ENCODE measurements at places on chromosomes 5 and 9.

GRCh38 chr9:137302449-137303150, 529 bp upstream of the NRARP start:
- no peak for DNase-seq

DNA sequence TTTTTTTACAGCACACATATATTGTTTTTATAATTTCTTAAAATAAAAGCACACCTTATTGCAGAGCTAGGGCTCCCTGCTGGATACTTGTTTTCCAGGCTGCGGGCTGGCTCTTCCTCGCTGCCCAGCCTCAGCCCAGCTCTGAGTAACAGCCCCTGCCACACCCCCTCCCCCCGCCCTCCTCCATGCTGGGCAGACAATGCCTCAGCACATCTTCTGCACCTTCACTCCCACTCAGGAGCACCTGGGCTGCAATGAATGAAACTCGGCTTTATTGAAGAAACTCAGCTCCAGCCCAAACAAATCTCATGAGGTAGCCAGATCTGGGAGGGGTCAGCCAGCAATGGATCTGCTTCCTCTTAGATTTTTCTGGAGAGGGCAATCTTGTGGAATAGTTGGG, 9.5 kb downstream of the IL9 start:
- DNase-seq, result no peak

DNA sequence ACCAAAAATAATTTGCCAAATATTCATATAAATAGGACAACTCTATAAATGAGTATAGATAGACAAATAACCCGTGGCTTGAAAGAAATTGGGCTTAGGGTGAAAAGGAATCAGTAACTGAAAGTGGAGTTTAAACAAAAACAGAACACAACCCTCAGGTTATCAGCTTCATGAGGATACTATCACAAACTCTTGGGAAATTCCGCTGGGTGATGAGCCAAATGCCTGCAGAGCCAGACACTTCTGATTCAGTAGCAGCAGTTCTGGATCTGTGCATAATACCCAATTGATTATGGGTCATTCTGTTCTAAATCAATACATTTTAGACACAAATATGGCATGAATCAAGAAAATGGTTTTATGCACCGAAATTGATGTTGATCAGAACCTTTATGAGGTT, 72.4 kb downstream of the CAMK4 start:
- no peak for DNase-seq

GRCh38 chr5:66193419-66193818, 49.3 kb downstream of the SREK1 start:
- DNase-seq, result no peak

DNA sequence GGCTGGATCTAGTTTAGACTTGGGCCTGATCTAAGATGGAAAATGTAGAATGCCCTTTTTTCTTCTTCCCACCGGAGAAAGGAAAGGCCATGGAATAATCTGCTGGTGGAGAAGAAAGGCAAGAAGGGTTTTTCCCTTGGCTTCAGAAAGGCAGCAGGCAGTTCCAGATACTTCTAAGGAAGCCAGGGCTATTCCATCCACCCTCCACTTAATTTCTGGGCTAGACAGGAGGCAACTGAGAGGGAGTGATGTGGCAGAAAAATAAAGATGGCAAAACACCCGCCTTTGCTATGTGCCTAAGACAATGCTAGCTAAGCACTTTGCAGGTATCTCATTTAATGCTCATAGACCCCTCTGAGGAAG, 9.9 kb downstream of the MYOZ3 start:
- no peak for DNase-seq

DNA sequence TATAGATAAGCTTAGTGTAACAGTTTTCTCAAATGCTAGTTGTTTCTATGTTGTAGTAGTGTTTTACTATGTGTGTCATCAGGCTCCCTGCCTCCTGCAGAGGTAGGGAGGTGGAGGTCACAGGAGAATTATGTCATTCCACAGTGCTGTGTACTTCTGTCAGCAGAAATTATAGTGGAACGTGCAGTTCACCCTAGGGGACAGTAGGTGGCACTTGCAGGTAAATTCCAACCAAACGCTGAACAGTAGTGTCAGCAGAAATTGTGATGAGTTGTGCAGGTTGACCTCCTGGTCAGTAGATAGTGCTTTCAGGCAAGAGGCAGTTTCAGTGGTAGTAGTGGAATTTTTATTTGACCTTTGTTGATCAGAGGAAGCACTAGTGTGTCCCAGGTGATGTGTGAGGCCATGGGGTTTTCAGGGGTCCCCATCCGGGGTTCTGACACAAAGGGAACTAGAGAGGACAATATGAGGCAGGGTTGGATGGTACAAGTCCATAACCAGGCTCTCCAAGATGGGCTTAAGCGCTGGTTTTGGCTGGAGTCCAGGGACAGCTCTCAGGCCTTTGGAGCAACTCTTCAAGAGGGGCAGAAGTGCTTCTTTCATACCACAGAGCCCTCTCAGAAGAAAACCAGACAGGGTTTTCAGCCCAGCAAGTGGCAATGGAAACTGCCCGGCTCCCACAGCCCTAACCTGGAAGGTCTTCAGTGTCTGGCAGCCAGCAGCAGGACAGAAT, 402.9 kb downstream of the CYLC2 start:
- peak; percentile 61 for DNase-seq

DNA sequence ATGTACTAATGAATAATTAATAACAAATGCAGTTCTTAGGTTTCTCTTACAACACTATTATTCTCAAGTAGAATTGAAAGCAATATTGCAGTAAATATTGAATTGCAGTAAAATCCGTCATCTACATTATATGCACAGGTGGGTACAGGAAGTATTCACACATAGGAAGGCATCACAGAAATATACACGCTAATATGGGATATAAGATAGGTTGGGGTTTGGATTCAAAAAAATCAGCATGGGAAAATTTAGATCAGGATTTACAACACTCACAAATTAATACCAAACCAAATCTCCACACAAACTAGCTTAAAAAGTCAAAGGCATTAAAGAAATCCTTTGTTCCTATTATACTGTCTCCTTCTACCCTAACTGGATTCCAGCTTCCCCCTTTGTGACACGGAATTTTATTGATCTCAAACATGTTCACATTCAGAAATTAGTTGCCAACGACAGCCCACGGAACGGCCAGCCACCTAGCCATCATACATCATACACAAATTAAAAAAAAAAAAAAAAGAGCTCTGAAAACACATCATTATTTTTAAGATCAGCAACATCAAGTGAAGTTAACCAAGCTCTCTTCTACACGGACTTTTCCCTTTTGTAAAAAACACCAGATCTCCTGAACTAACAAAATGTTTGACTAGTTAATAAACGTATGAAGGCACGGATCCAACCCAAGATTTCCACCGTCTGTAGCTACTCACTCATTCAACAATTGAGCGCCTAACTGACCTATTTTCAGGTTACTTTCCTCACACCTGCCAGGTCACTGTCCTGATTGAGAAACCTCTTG, 2.2 kb downstream of the NR6A1 start:
- DNase-seq, result no peak

GRCh38 chr5:55624841-55625588, 87.1 kb downstream of the SLC38A9 start:
- no peak for DNase-seq

GRCh38 chr9:5851445-5851844, 18.5 kb upstream of the ERMP1 start:
- peak; percentile 90 for DNase-seq

- no peak for DNase-seq
Observed at GRCh38 chr5:98527846-98528245, 245.6 kb upstream of the RGMB start.

DNA sequence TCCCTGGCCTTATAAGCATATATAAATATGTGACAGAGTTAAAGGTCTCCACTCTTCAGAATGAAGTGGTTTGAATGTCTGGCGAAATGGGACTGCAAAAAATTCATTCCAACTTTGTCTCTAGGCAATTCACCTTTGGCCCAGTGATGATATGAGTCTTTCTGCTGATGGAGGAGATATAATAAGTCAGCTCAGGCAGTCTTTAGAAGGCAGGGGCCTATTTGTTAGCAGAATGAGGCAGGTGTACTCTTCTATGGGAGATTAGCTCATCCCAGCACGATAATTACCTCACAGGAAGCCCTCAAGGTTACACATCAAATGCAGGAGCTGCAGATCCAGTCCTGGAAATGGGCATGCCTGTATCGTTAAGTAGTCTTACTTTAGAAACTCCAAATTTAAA, 300.5 kb downstream of the NR2F1-AS1 start:
- DNase-seq, result no peak

DNA sequence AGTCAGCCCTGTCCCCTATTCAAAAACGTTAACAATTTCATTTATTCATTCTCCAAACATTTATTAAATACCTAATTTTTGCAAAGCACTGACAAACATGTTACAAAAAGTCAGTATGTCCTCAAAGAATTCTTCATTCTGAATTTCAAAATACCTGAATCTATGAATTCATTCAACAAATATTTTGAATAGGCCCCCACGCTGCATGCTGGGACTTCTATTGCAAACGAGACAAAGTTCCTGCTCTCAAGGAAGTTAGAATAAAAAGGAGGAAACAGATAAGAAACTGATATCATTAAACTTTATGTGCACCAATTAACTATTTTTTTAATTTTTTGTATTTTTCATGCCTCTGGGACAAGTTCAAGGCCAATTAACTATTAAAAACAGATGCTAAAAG, 26.6 kb downstream of the TRPM6 start:
- no peak for DNase-seq

DNA sequence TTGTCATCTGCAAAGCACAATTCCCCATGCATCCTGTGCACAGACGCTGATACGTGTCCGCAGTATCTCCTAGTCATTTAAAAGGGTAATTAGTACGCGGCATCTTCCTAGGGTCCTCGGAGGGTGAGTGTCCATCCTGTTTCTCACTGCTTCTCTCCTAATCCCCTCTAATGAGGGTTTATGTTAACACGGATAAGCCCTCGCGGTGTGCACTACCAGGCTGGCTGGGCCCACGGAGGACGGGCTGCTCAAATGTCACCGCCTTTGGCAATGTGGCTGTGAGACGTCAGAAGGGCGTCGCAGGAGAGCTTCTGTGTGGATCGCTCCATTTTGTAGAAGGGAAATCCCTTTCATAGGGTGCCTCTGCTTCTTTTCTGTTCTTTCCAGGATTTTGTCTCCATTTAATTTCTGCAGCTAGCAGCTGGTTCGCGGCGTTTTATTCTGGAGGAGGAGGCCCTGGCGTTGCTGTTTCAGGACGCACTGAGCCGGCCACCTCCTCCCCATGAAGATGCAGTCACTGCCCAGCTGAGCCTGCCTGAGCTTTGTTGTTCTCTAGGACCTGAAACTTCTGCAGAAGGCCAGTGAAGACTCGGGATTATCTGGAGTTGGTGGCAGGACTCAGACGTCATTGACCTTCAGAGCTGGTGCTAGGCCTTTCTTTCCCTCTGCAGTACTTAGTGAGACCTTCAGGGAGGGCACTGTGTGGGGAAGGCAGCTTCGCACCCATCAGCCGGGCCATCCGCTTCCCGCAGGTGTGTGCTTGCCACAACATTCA, 326.1 kb upstream of the IRX1 start:
- no peak for DNase-seq

GRCh38 chr5:44652674-44653073, 156.1 kb upstream of the MRPS30 start:
- DNase-seq, result no peak

GRCh38 chr5:158485604-158486081, 614.1 kb downstream of the EBF1 start:
- DNase-seq, result no peak

DNA sequence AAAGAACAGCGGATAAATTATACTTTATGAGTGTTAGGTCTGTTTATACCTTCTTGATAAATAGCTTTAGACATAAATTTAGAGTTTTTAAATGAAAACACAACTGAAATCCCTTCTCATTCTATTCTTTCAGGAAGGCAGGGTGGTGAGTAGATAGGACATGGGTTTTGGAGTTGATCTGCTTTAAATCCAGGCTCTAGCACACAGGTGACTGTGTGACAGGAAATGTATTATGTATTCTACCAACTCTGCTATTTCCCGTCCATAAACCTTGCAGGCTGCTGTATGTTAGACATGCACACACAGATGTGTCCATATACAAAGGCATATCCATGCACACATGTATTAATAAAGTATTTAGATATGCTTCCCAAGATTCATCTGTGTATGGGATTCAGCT, 19.3 kb upstream of the CARTPT start:
- DNase-seq, result no peak

- DNase-seq, result no peak
Observed at GRCh38 chr5:157162919-157163510, 3.0 kb downstream of the GARIN3 start.

DNA sequence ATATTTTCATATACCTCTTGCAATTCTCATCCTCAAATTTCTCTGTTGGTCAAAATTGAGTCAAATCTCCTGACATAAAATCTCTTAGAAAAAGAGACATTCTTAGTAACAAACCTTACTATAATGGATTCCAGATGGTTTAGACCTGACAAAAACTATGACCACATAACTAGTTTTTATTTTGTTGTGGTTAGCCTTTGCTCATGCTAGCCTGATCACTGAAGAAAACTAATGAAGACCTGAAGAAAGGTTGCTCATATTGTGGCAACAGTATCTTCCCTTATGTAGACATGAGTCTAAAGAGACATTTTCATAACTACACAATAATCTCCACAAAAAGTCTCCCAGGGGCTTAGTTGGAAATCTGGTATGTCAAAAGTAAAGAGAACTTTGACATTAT, 274.1 kb upstream of the TMEM161B start:
- no peak for DNase-seq

DNA sequence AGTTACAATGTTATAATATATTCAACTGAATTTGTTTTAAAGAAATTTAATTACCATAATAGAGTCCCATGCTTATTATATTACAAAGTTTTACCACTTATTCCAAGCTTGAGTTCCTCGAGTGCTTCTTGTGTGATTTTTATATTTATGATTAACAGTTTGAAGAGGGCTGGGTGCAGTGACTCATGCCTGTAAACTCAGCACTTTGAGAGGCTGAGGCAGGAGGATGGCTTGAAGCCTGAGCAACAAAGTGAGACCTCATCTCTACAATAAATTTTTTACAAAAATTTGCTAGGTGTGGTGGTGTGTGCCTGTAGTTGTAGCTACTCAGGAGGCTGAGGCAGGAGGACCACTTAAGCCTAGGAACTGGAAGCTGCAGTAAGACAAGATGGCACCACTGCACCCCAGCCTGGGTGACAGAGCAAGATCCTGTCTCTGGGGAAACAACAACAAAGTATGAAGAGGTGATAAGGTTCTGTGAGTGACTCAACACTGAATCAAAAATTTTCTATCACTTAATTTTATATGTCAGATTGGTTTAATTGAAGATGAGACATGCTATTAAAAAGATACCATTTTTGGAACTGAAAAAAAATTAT, 9.2 kb downstream of the POC5 start:
- DNase-seq, result no peak

- DNase-seq, result no peak
Observed at GRCh38 chr5:110932755-110933488, 138.6 kb upstream of the TSLP start.

GRCh38 chr5:79059674-79060073, 9.8 kb downstream of the DMGDH start:
- DNase-seq, result no peak

- peak; percentile 21 for DNase-seq
Observed at GRCh38 chr5:10801931-10802666, 41.1 kb upstream of the DAP start.

GRCh38 chr9:97593960-97594359, 39.2 kb downstream of the TSTD2 start:
- no peak for DNase-seq

Measured in fibroblast of pulmonary artery (primary cell).